ENCODE measurements at places on chromosomes 3 and 15. TPM values are rescaled to one million over a fixed set of nuclear protein-coding genes. Genes with fewer than 3 reads are reported as not detected.

- no peak for DNase-seq
These were observed 48.7 kb downstream of the FBN1 start for GRCh38 chr15:48596841-48597240.

GRCh38 chr3:12465836-12466225 is 18.4 kb upstream of the TSEN2 start:
- DNase-seq = no peak

DNA sequence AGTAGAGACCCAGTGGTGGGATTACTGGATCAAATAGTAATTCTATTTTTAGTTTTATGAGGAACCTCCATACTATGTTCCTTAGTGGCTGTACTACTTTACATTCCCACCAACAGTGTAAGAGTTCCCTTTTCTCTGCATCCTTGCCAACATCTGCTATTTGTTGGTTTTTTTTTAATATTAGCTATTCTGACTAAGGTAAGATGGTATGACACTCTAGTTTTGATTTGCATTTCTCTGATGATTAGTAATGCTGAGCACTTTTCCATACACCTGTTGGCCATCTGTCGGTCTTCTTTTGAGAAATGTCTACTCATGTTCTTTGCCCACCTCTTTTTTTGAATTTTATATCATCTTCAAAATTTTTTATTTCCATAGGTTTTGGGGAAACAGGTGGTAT is 34.2 kb upstream of the RAP2B start:
- DNase-seq = no peak

GRCh38 chr3:31572236-31573004 is 39.7 kb downstream of the STT3B start:
- DNase-seq = no peak

- DNase-seq = no peak
These were observed 30.5 kb downstream of the CLASP2 start for GRCh38 chr3:33687406-33688010.

- DNase-seq = no peak
These were observed 91.6 kb downstream of the NR2F2 start for GRCh38 chr15:96422125-96422524.

DNA sequence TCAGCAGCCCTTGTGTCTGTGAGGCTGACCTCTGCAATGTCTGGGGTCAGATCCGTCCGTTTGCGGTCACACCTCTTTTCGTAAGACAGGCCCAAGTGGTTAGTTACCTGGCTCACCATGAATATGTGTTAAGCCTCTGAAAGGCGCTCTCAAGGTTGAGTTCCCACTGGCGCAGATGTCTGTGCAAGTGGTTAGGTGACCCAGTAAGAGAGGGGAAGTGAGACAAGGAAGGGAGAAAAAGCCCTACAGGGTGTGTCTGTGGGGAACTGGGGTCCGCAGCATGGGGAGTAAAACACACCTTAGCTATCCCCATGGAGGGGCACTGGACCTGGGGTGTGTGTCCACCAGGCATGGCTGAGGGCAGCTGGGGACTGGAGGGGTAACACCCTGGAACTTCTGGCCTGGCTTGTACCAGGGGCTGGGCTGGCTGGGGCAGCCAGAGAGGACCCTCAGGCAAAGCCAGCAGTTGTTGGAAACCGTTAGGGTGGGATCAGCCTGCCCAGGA is 391.6 kb upstream of the PROK2 start:
- DNase-seq = no peak

DNA sequence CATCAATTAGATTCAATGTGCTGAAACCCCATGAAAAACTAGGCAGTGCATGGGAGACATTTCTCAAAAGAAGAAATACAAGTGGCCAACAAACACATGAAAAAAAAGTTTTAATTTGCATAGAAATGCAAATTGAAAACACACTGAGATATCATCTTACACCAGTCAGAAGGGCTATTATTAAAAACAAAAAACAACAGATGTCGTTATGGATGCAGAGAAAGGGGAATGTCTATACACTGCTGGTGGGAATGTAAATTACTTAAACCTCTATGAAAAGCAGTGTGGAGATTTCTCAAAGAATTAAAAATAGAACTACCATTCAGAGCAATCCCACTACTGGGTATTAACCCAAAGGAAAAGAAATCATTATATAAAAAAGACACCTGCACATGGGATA is 98.7 kb downstream of the CCNL1 start:
- DNase-seq = no peak

GRCh38 chr3:23726811-23727548 is 78.8 kb upstream of the UBE2E1 start:
- DNase-seq = no peak

- DNase-seq = no peak
These were observed 15.8 kb upstream of the CYP11A1 start for GRCh38 chr15:74383286-74383685.

Gene HYAL3
- polyA plus RNA-seq = 4.1 TPM

Gene RPS27L
- polyA plus RNA-seq = 92.2 TPM

Gene PIK3R4
- polyA plus RNA-seq = 62.7 TPM

Gene IL5RA
- 0.73 TPM for polyA plus RNA-seq

Gene THPO
- 3.3 TPM for polyA plus RNA-seq

Gene PRICKLE2
- polyA plus RNA-seq = 18.5 TPM

Gene SIDT1
- 3.8 TPM for polyA plus RNA-seq

Gene CKMT1B
- 3.4 TPM for polyA plus RNA-seq

Gene METTL6
- 32.8 TPM for polyA plus RNA-seq
